ENCODE measurements at places on chromosomes 1 and 21.

DNA sequence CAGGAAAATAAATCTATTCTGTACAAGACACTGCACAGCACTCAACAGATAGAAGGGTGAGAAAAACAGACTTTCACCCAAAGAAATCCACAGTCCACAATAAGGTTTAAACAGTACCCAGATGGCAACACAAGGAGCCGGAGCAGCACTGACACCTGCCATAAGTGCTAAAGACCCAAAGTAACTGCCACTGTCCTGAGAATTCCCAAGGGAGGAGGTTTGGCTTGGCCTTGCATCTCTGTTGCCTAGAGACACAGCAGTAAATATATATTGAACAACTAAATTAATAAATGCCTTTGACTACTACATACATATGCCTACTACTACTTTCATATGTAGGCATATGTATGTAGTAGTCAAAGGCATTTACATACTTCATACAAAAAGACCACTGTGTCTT is 68.0 kb downstream of the VAV3 start:
- no peak for DNase-seq

DNA sequence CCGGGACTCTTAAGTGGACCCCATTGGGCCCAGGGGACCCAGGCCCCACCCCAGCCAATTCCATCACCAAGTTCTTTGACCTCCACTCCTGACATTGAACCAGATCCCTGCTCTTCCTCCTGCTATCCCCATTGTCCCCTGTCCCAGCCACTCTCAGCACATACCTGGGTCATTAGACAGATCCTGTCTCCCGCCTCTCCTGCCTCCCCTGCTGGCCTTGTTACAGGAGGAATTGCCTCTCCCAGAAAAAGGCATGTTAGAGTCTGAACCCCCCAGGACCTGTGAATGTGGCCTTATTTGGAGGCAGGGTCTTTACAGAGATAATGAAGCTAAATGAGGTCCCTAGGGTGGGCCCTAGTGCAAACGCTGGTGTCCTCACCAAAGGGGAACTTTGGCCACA is 301.9 kb downstream of the NPHP4 start:
- DNase-seq, result no peak

DNA sequence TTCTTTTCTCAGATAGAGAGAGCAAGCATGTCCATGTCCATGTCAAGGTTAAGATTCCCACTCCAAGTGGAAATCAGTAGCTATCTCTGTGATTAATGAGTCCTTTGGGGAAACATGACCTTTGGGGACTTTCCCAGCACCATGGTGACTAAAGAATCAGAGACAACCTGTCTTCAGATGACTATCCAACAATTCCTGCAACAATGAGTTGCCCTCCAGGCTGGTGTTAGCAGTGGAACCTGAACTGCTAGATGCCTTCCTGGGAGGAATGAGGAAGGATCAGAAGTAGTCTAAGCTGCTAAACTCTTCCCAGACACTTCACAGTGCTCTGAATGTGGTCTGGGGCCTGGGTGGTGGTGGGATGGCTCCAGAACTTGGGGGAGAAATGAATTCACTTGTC is 6.5 kb downstream of the S100A9 start:
- no peak for DNase-seq

DNA sequence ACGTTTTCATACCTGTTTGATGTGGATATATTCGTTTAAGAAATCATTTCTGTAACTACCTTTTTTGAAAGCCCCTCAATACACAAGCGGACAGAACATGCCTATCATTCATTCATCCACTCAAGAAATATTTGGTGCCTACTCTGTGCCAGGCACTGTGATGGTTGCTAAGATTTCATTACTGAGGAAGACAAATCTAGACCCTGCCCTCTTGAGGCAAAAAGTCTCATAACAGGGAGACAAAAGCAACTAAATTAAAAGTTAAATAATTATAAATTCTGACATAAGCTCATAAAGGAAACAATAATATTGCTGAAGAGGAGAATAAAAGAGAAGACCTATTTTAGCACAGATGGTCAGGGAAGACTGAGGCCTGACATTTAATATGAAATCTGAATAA is 203.5 kb upstream of the ZNHIT6 start:
- no peak for DNase-seq

GRCh38 chr1:48093696-48094528 is 96.7 kb upstream of the TRABD2B start:
- DNase-seq, result no peak

- no peak for DNase-seq
These were observed 7.8 kb downstream of the PODN start for GRCh38 chr1:53069663-53070327.

DNA sequence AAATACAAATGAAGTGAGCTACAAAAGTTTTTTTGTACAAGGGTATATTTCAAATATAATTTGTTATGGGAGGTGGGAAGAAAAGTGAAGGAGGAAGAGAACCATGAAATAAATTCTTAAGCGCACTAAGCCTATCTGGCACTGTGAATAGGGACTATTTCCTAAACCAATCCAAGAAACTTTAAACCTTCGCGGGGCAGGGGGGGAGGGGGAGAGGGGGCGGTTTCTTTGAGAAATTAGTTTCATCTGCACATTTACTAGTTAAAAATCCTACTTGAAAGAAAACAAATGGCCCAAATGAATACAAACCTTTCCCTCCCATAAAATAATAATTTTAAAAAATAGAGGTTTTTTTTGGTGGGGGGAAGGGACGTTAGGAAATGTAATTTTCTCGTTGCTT is 364 bp downstream of the GOLPH3L start:
- DNase-seq, result no peak

- DNase-seq, result no peak
These were observed 236.2 kb upstream of the RRP15 start for GRCh38 chr1:218048828-218049420.
